Progenitor cell of endocrine pancreas (in vitro differentiated cells): ENCODE measurements at places on chromosomes 1 and 21.

- DNase-seq, result no peak
Measured at GRCh38 chr1:97334454-97334853, 586.4 kb downstream of the DPYD start.

- no peak for DNase-seq
Measured at GRCh38 chr1:3669421-3669821, 17.1 kb downstream of the TP73 start.

GRCh38 chr1:30762152-30762929, 4.8 kb upstream of the LAPTM5 start:
- no peak for DNase-seq

- no peak for DNase-seq
Measured at GRCh38 chr21:42135386-42136052, 64.4 kb downstream of the UMODL1 start.

DNA sequence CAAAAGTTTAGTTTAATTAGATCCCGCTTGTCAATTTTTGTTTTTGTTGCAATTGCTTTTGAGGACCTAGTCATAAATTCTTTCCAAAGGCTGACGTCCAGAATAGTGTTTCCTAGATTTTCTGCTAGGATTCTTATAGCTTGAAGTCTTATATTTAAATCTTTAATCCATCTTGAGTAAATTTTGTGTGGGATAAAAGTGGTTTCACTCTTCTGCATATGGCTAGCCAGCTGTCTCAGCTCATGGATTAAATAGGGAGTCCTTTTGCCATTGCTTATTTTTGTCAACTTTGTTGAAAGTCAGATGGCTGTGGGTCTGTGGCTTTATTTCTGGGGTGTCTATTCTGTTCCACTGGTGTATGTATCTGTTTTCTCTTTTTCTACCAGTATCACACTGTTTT, 801.3 kb upstream of the ADGRL4 start:
- no peak for DNase-seq

GRCh38 chr1:84847253-84848250, 45.5 kb downstream of the LPAR3 start:
- no peak for DNase-seq

DNA sequence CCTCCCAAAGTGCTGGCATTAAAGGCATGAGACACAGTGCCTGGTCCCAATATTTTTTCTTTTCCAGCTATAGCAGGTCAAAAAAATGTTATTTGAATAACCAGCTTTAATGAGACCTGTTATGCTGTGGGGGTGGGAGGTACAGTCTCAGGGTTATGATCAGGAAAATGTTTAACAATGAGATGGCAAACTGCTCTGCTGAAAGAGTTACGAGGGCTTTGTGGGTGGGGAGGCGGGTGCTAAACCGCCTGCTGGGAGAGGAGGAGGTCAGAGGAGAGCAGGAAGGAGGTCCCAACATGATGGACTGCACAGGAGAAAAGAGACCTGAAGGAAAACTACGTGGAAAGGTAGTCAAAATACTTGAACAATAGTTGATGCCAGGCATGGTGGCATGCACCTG, 126.0 kb upstream of the B3GALT2 start:
- no peak for DNase-seq
